CD4-positive, alpha-beta T cell treated with Interleukin-4 for 1 hour (primary cell): ENCODE measurements at places on chromosomes 3 and 15.

GRCh38 chr15:61169904-61170695, 59.0 kb downstream of the RORA start:
- DNase-seq, result peak; percentile 22

- DNase-seq, result no peak
Measured at GRCh38 chr3:158407844-158408517, 163.0 kb upstream of the MLF1 start.

DNA sequence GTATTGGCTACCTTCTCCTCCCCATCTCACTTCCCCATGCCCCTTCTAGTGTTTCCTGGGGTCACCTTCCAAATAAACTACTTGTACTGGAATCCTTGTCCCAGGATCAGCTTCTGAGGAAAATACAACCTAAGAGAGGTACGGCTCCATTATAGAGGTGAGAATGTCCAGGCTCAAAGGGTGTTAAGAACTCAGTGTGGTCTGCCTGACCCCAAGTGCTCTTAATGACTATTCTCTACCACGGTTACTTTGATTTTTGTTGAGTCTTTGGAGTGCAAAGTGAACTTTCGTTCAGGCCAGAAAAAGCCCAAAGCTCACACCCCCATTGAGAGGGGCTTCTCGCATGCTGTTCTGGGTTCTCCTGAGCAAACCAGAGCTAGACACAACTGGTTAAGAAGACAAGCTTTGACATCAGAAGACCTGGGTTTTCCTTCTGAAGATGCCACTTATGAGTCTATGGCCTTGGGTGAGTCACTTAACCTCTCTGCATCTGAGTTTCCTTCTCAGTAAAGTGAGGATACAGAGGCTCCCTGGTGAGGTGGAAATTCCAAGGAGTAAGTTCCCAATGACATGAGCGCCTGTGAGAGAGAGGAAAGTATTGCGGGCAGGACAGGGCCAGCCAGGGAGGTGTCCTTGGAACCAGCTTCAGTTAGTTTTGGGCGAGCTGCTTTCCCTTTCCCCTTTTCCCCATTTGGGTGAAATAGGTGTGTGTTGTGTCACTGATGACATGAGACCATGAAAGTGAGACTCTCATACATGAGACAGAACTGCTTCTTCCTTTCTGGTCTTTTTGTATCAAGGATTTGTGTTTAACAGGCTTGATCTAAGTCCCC, 475.0 kb upstream of the PROK2 start:
- no peak for DNase-seq

DNA sequence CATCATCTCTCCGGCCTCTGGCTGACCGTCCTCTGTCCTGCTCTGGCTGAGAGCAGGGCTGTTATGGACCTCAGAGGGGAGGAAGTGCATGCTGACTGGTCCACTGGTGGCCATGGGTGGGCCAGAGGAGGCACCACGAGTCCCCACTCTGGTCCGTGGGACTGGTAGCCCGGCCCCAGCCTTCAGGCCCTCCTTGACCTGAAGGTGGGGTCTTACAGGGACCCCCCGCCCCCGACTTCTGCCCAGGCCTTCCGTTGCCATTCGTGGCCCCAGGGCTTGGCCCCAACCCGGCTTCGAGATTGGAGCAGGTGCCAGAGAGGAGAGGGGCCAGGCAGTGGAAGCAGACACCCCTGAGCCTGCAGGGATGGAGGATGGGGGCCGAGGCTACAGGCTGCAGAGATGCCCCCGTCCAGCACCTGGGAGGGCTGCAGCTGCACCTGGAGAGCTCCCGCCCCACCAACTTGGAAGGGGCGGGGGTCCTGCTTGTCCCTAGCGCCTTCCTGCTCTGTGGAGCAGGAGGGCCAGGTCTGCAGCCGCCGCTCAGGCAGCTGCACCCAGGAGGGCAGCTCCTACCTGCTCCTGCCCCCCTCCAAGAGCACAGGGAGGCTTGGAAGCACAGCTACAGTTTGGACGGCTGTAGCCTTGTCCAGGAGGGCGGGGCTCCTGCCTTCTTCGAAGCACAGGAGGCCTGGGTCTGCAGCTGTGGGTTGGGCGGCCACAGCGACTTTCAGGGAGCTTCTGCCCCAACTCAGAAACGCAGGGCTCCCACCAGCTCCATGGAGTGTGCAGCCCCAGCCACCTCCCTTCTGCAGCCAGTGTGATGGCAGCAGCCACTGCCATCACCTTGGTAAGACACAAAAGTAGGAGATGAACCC, 142.5 kb downstream of the KLF13 start:
- no peak for DNase-seq

DNA sequence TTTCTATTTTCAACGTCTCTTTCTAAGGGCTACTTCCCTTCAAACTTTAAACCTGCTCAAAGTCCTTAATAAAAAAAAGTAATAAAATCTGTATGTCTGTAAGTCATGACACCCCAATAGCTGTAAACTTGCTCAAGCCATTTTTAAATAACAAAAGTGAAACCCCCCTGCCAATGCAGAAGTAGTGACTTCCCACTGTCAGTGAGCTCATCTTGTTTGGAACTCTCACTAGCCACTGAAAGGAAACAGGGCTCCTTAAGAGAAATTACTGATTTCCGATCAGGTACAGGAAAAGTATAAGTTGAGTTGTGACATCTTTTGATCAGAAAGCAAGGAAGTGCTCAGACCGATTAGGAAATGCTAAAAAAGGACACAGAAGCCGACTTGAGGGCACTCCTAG, 27.6 kb upstream of the GPR171 start:
- peak; percentile 21 for DNase-seq

- DNase-seq, result no peak
Measured at GRCh38 chr3:185764163-185764979, 60.5 kb downstream of the IGF2BP2 start.

GRCh38 chr3:30685267-30685667, 78.9 kb downstream of the TGFBR2 start:
- DNase-seq, result no peak

GRCh38 chr3:165210132-165210531, 13.9 kb upstream of the SLITRK3 start:
- DNase-seq, result no peak

- no peak for DNase-seq
Measured at GRCh38 chr15:63052077-63052841, 9.7 kb downstream of the TPM1 start.

DNA sequence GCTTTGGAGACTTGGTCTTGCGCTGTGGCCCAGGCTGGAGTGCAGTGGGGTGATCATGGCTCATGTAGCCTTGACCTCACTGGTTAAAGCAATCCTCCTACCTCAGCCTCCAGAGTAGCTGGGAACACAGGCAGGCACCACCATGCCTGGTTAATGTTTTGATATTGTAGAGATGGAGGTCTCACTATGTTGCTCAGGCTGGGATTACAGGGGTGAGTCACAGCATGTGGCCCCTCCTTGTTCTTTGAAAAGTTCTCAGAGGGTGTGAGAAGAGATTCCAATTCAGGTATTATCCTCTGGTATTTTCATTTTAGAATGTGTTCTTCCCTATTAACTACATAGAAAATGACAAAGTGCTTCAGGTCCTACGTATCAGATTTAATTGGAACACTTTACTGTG, 51.9 kb upstream of the RPL32 start:
- no peak for DNase-seq

GRCh38 chr3:96814651-96815567, 515 bp downstream of the EPHA6 start:
- DNase-seq, result no peak

DNA sequence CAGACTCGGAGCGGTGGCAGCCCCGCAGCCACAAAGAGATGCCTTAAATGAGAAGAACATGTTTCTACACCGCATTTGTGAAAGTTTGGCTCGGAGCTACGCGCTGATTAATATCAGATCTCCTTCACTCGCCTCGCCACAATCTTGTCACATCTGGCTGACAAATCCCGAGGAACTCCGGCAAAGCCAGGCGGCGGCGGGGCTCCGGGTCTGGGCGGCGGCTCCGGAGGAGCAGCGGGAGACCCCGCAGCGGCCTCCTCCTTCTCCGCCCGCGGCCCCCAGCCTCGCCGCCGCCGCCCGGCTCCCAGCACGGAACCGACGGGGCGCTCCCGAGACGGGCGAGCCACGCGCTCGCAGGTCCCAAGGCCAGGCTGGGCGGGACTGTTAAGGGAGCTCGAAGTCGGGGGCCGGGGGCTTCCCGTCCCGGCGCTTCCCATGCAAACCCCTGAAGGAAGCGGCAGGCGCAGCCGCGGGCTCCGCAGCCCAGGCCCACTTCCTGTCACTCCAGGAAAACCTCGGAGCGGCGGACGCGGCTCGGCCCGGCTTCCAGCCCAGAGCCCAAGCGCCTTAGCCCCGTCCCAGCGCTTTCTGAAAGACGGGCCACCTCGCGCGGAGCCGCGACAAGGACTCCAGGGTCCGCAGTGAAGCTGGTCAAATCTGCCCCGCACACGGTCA, 1.2 kb downstream of the BNC1 start:
- DNase-seq, result peak; percentile 0

- DNase-seq, result no peak
Measured at GRCh38 chr3:46096781-46097180, 69.5 kb upstream of the XCR1 start.

GRCh38 chr3:142837526-142837925, 51.4 kb downstream of the PCOLCE2 start:
- DNase-seq, result no peak

GRCh38 chr3:65231544-65231943, 543.7 kb upstream of the ADAMTS9 start:
- no peak for DNase-seq

DNA sequence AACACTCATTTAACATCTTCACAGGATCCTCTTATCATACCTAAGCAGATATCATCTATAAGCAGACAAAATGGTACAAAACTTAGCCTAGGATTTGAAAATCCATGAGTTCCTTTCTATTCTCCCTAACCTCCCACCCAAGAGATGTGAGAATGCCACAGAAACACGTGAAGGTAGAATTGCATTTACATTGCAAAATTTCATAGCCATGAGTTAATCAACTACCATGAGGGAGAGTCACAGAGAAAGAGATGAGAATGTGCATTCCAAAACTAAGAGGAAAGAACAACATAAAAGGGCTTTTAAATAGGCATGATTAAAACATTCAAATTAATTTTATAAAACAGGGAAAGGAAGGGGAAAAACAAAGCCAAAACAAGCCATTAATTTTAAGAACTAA, 806.2 kb downstream of the NTRK3 start:
- DNase-seq, result no peak

- no peak for DNase-seq
Measured at GRCh38 chr15:32833379-32833821, 115.6 kb downstream of the GREM1 start.

GRCh38 chr3:11494131-11494916, 149.4 kb downstream of the VGLL4 start:
- DNase-seq, result no peak

DNA sequence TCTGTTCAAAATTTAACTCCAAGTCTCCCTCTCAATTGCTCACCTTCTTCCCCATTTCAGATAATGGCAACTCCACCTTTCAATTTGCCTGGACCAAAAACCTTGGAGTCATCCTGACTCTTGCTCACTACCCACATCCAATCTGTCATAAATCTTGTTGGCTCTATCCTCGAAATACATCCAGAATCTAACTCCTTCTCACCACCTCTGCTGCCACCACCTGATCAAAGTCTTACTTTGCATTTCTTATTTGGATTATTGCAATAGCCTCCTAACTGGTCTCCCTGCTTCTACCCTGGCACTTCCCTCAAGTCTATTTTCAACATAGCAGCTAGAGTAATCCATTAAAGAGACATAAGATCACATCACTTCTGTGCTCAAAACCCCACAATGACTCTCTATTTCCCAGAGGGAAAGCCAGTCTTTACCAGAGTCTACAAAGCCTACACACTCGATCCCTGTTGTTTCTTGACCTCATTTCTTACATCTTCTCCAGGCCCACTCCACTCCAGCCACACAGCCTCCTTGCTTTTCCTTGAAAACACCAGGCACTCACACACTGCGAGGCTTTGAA, 86.6 kb downstream of the GPR156 start:
- no peak for DNase-seq

DNA sequence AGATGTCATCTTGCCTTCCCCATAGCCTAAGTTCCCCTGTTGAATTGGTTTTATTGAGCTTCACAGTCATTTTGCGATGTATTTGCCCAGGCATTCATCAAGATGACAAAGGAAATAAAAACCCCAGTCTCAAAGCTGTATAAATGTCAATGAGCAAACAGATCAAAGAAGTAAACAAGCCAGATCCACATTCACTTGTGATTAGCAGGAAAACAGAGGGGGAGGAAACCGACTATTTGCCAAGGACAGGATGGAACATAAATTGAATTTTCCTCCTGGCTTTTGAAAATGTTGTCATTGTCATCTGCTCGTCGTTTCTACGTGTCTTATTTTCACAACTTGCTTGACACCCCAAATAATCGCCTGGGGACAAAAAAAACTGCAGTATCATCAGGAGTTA, 83.5 kb downstream of the SV2B start:
- no peak for DNase-seq

- no peak for DNase-seq
Measured at GRCh38 chr15:41106947-41107346, 9.1 kb downstream of the INO80 start.

GRCh38 chr3:9934993-9935392, 1.4 kb downstream of the CRELD1 start:
- no peak for DNase-seq

GRCh38 chr3:13495351-13495813, 15.3 kb downstream of the HDAC11 start:
- no peak for DNase-seq

DNA sequence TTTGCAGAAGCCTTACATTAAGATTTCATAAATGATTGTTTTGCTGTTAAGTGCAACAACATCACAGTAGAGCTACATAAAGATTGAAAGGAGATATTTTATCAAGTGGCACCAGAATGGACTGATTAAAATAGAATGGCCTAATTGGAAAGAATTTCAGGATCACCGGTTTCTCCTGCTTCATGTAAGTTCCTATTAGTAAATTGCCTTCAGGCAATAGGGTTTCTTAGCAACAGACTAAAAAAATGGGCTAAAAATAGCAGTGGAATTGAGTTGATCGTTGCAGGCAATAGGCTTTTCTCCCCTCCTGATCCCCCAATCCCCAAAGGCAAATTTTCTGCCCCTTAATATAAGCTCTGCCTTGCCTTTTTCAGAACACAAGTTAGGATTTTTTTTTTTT, 917 bp downstream of the LNP1 start:
- DNase-seq, result no peak

- no peak for DNase-seq
Measured at GRCh38 chr15:52153900-52154895, 37.0 kb downstream of the GNB5 start.

GRCh38 chr3:49311283-49311682, 28.6 kb downstream of the USP4 start:
- no peak for DNase-seq

GRCh38 chr3:37701734-37702433, 159.8 kb upstream of the CTDSPL start:
- DNase-seq, result no peak
